ENCODE measurements at places on chromosomes 13 and 19.

GRCh38 chr19:10230173-10230860, 814 bp downstream of the S1PR2 start:
- DNase-seq = no peak

DNA sequence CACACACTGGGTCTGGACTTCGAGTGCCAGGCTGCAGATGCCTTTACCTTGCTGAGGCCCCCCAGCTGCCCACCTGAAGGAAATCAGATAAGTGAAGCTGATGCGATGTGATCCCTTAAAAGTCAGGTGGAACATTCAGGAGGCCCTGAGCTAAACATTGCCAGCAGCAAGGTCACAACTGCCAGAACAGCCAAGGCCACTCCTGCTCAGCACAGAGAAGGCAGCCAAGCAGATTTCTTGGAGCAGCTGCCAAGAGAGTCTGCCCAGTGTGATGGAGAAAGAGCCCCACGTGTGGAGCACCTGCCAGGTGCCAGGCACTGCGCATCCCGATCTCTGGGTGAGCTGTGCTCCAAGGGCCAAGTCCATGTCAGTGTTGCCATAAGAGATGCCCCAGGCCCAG, 20.6 kb upstream of the UQCRFS1 start:
- no peak for DNase-seq

DNA sequence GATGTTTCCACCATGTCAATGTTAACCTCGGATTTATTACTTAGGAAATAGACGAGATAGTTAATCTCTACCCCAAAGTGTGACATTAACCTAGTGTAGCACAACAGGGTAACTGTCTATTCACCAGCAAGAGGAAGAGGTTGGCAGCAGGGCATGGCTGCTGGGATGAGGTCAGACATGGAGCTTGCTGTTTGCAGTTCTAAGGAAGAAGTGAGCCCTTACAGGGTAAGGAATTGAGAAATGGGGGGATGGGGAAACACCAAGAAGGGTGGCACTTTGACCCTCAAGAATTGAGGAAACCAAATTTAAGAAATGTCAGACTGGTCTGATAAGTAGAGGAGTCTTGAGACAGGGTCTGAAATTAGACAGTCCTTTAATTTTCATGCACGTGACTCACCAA, 62.4 kb downstream of the MBD3L2B start:
- no peak for DNase-seq

DNA sequence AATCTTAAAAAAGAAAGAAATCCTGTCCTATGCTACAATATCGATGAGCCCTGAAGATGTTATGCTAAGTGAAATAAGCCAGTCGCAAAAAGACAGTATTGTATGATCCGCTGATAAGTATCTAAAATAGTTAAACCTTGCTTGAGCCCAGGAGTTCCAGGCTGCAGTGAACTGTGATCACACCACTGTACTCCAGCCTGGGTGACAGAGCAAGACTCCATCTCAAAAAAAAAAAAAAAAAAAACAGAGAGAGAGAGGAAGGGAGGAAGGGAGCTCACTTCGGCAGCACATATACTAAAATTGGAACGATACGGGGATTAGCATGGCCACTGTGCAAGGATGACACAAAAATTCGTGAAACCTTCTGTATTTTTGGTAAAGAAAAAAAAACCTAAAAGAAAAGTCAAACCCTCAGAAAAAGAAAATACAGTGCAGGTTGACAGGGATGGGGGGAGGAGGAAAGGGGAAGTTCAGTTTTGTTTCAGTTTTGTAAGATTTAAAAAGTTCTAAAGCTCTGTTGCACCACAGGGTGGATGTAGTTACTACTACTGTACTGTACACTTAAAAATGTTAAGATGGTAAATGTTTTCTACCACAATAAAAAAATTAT, 8.4 kb downstream of the CLASRP start:
- no peak for DNase-seq

- peak; percentile 91 for DNase-seq
Measured at GRCh38 chr13:73365252-73365651, 306.4 kb downstream of the KLF5 start.

DNA sequence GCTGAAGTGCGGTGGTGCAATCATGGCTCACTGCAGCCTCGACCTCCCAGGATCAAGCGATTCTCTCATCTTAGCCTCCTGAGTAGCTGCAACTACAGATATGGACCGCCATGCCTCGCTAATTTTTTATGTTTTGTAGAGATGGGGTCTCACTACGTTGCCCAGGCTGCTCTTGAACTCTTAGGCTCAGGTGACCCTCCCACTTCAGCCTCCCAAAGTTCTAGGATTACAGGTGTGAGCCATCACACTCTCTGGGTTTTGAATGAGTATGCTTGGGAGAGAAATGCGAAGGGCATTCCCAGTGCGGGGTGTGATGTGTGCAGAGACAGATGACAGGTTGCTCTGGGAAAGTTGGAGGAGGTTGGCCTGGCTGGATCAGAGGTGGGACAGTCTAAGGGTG, 49.0 kb downstream of the RYR1 start:
- no peak for DNase-seq

DNA sequence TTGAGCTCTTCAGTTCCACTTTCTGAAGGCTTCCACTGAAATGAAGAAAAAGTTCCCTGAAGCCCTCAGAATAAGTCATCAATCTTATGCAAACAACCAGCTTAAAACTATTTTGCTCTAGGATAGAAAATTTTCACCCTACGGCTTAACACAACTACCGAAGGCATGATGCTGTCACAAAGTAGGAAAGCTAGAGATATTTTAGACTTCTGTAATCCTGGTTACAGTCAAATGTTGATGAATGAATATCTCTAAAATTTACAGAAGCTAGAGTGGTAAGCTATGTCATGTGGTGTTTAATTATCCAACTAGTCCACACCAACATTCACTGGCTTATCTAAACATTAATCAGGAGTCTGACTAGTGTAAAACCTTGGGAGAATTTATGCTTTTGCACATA, 197.9 kb downstream of the SUCLA2 start:
- DNase-seq = no peak

DNA sequence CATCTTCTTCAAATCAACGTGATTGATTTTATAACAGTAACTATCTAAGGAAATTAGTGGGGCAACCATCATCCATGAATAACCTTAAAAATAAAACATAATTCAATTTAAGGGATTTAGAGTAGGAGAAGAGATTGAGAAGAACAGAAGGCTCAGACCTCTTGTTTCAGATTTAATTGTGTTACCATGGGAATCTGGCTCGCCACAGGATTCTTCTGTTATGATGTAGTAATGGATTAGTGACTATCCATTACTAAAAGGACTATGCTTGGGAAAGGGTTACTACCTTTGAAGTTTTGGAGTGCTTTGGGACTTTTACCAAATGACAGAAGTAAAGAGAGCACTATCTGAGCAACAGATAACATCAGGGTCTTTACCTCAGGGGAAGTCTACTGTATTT, 13.2 kb downstream of the FREM2 start:
- no peak for DNase-seq

DNA sequence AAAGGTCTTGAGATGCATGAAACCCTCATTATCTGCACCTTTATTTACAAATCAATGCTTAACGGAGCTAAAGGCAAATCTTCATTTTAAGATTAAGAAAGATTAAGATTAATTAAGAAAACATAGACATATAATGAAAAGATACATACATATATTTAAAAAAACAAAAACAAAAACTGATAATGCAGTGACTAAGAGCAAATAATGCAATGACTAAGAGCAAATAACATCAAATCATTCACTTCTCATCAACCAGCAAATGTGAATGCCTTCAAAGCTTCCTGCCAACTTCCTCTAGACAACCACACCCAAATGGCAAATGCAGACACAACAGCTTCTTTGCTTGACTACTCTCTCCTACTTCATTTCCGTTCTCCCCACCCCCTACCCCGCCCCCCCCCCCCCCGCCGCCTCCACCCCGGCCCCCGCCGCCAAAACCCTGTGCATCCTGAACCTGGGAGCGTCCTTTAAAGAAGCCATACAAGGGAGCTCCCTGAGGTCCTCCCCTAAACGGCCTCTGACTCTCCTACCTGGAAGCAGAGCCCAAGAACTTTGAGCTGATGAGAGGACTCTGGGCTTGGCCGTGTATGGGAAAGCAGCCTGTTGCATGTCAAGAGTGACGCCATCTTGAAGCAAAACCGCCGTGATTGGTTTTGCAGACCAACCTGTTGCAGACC, 24.5 kb downstream of the TEX101 start:
- DNase-seq = no peak

DNA sequence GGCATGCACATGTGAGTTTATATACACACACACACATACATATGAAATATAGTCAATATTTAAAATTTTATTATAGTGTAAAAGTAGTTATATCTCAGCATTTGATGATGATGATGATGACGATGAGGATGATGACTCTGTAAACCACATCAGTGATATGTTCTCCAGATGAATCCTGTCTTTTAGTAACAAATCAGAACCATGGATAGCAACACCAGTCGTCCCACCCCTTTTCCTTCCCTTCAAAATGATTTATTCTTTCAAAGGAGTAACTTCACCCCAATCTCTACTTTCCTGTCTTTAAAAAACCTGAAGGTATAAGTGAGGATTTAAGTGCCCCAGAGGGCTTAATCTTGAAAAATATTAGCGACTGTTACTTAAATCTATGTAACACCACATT, 74.1 kb downstream of the DCLK1 start:
- DNase-seq = no peak

DNA sequence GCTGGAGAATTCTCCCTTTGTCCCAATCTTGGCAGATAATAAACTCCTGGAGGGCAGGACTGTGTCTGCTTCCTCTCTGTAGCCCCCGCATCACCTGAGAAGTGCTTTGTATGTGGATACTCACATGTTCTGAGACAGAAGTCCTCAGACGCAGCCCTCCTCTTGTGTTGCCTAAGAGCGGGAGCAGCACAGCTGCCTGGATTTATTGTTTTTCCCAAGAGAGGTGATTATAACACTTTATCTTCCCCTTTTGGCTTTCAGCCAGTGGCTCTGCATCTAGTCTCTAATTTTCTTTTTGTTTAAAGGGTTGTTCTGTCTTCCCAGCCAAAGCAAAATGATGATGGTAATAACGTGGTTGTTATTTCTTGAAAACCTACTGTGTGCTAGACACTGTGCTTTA, 36.1 kb downstream of the OLFM4 start:
- DNase-seq = peak; percentile 44

GRCh38 chr13:40600149-40600751, 66.2 kb downstream of the FOXO1 start:
- DNase-seq = no peak

GRCh38 chr13:44407379-44407778, 33.8 kb downstream of the SERP2 start:
- no peak for DNase-seq

DNA sequence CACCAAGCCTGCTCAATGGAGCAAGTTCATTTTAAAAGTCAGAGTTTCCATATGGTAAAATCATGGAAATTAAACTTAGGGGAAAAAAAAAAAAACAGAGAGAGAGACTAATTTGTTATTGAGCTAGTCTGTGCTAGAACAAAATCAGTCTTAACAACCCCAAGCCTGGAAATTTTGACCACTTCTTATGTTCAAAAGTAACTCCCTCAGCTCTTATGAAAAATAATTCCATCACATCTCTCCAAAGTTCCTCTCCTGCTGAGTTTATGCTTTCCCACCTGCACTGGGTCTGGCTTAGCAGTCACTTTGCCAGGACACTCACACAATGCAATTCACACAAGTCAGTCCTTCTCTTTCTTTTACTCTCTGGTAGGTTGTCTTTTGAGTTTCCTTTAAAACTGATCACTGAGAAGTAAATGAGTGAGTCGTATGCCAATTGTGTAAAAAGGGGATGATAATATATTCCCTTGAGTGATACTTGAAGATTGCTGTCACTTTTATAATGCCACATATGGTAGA, 92.6 kb downstream of the ENOX1 start:
- DNase-seq = no peak

- DNase-seq = no peak
Measured at GRCh38 chr13:49444524-49445395, 686 bp downstream of the SETDB2 start.

GRCh38 chr19:54439174-54439851, 9.7 kb upstream of the LENG8 start:
- no peak for DNase-seq

DNA sequence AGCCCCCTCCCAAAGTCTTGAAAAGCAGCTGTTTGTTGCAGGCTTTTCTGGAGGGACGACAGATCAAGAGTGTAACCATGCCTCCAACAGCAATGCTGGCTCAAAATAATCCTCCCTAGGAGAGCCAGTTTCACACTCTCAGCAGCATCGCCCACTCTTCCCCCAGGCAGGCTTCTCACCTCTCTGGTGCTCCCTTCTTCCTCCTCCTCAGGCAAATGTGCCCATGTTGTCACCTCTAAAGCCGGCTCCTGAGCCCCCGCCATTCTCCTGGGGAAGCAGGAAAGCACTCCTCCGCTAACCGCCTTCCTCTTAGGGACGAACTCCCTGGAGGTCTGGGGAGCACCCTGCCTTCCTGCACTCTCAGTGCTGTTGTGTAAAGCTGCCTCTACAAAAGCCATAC, 98.9 kb upstream of the SGCG start:
- DNase-seq = no peak

DNA sequence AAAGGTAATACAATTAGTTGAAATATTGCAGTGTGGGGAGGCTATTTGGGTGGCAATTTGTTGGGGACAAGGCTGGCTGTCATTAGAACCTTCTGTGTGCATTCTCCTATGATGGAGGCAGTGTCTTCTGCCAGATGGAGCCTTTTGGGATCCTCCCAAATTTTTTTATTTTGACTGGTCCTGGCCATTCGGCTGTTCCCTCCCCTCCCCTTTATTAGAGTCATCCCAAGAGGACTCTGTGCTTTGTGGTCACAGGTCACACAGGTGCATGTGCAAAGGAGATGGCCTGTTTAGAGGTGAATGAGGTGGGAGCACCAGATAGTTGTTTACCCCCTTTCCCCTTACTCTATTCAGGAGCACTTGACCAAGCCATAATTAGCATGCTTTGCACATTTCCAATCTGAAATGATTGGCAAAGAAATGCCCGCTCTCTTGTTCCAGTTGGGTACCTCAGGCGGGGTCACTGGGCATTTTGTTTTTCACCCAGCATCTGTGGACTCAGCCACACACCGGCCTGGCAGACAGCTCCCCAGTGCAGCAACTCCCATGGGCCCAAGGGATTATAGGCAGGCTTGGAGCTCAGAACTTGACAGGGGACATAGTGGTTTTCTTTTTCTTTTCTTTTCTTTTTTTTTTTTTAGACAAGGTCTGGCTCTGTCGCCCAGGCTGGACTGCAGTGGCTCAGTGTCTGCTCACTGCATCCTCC, 19.8 kb downstream of the GATAD2A start:
- no peak for DNase-seq

- DNase-seq = no peak
Measured at GRCh38 chr19:16368385-16369305, 44.0 kb downstream of the KLF2 start.

- no peak for DNase-seq
Measured at GRCh38 chr19:13951799-13952153, 533 bp upstream of the DCAF15 start.

GRCh38 chr19:33885236-33885635, 88.6 kb downstream of the KCTD15 start:
- no peak for DNase-seq

- DNase-seq = no peak
Measured at GRCh38 chr13:33280923-33281322, 4.6 kb downstream of the STARD13 start.

DNA sequence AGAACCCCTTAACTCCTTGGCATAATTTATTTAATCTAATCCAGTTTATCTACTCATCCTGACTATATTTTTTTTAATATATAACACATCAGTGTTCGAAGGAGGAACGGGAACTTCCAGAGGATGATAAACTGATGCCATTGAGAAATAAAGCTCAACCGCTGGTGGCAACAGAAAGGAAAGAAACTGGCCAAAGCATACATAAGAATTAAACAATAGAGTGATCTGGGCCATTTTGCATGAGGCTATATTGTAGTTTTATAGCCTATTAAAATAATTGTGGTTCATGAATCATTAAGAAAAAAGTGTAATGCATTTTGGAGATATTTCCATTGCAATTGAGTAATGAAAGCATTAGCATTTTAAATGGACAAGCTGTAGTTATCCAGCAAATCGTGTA, 94.2 kb downstream of the FRY start:
- DNase-seq = no peak

Data from NCI-H187 (cell line).